Effector memory CD4-positive, alpha-beta T cell (primary cell): ENCODE measurements at places on chromosomes 1 and 21.

DNA sequence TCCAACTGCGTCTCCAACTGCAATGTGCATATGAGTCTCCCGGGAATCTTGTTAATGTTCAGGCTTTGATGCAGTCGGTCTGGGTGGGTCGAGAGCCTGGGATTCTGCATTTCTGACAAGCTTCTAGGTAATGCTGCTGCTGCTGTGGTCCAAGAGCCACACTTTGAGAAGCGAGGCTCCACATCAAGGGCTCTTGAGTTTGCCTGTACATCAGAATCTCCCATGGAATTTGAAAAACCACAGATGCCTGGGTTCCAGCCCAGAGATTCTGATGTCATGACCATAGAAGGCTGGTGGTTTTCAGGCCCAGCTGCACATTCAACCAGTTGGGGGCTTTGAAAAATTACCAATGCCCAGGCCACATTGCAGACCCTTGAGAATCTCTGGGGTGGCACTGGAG is 93.9 kb upstream of the TARDBP start:
- DNase-seq, result no peak

DNA sequence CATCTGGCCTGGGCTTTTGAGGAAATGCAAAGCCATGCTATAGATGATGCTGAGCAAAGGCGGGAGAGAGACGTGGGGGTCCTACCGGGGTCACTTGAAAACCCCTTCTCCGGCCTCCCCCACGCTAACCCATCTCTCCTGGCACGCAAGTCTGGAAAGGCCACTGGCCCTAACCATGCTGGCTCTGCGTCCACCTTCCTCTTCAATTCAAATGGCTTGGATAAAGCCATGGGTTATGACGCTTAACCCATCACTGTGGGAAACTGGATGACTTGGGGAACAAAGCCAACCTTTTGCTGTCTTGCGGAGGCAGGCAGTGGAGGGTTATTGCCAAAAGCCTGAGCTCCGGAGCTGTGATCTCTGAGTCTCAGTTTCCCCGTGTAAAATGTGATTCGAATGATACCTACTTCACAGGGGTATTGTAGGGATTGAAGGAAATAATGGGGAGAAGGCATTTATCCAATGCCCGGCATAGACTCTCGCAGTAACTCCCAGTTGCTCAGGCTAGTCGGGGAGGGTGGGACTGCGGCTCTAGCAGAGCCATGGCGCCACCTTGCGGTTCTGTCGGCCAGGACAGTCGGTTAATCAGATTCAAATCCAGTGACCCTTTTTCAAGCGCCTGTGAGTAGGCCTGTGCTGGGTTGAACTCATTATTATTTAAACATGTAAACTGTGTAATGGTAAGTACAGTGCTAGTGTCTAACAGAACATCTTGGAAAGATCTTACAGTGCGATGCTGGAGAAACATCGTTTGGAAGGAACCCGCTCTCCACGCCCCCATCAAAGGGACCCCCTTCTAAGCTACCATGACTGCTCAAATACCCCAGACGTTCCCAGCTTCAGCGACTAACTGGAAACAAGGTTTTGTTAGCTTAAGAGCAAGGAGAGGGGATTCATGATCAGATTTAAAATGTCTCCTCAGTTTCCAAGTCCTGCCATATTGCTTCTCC is 20.3 kb downstream of the NEK2 start:
- DNase-seq, result peak; percentile 57

DNA sequence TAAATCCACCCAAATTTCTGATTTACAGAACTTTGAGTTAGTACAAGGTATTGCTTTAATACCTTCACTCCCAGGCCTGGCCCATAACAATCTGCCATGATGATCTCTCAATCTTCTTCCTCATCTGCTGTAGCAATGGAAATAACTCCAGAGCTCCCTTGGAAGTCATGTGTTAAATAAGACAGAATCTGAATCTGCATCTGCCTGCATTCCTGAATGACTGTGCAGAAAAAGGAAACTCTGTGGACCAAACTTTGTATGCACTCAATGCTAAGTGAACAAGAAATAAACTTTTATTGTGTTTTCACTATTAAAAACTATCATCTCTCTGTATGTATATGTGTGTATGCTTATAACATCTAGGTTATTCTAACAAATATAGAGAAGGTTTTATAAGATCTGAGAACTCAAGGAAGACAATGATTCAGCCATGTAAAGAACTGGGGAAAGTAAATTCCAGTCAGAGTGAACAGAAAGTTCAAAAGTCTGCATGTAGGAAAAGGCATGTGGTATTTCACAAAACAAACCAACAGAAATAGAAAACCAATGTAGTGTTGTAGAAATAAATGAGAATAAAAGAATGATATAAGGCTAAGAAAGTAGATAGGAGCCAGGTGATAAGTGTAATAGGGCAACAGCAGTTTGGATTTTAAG is 390.2 kb downstream of the USH2A start:
- DNase-seq, result no peak

- DNase-seq, result no peak
These were observed 1.8 kb upstream of the ELAPOR1 start for GRCh38 chr1:109112056-109112651.

DNA sequence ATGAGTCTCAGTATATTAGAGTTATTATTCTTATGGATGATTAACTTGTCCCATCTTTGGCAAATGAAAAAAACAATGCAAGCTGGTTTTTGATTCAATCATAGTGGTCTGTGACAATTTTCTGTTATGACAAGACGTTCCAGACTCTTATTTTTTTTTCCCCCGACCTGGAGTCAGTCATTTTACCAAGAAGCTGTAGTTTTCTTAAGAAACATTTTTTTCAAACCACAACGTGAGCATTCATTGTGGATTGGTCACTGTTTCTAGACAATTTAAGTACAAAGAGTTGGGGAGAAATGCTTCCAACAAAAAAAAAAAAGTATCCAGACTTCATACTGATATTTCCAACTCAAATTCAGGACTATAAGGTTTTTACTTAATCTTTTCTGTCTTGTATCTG is 8.0 kb upstream of the ANGPTL3 start:
- no peak for DNase-seq

DNA sequence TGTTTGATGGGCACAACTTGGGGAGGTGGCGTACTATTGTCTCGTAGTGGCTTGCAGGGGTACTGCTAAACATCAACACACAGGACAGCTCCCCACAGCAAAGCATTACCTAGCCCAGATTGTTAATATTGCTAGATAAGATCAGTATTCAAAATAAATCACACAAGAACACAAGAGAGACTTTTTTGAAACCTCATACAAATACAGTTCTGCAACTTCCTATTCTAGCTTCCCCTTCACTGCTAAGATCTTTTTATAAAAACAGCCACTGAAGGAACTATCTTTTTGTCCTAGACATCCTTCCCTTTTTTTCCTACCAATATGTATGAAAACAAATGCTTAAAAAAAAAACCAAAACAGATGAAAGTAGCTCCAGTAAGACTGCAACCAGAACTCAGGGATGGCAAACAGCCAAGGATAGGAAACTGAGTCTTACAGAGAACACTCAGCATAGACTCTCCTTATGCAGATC is 137.8 kb upstream of the KRTAP19-8 start:
- DNase-seq, result no peak

- no peak for DNase-seq
These were observed 57.5 kb upstream of the EPS8L3 start for GRCh38 chr1:109821221-109821669.

- DNase-seq, result no peak
These were observed 406.9 kb upstream of the NCAM2 start for GRCh38 chr21:20591284-20591683.
